ENCODE measurements at places on chromosomes 4 and X.

- DNase-seq: no peak
These were observed 27.9 kb upstream of the SPP1 start for GRCh38 chr4:87947381-87948160.

DNA sequence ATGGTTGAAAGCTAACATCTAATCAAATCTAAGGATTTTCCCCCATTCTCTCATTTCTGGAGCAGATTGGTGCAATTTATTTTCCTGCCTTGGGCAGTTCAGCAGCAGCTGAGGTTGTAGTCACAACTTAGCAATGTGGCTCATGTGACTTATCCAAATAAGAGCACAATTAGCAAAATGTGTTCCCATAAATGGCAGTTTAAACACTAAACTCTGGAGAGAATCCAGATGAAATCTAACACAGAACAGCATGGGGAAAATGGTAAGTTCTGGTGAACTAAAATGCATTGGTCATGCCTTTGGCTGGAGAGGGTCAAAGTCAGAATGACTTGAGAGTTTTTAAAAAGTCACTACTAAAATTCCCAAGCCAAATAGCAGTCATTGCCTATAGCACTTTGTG lies 422.6 kb upstream of the DIPK2B start:
- no peak for DNase-seq

GRCh38 chr4:124566030-124566429 lies 146.5 kb downstream of the ANKRD50 start:
- DNase-seq: no peak

- DNase-seq: no peak
These were observed 24.9 kb downstream of the RGS12 start for GRCh38 chr4:3317656-3318211.

DNA sequence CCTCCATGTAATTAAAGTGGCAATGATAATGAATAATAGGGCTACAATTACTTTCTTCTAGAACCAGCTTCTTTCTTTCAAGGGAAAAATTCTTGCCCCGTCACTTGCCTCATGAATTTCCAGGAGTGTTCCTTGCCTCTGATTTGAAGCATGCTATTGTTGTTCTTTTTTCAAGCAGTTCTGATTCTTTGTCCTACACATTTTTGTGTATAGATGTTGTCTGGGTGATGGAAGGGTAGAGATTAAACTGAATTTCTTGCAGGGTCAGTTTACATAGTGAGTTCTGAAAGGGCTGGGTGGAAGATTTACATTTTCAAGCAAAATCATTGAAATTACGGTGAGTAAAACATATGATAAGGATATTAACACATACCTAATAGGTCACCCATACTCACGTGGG lies 107.0 kb upstream of the TENM3 start:
- no peak for DNase-seq

GRCh38 chrX:143664302-143664701 lies 28.4 kb upstream of the SLITRK4 start:
- DNase-seq: no peak

DNA sequence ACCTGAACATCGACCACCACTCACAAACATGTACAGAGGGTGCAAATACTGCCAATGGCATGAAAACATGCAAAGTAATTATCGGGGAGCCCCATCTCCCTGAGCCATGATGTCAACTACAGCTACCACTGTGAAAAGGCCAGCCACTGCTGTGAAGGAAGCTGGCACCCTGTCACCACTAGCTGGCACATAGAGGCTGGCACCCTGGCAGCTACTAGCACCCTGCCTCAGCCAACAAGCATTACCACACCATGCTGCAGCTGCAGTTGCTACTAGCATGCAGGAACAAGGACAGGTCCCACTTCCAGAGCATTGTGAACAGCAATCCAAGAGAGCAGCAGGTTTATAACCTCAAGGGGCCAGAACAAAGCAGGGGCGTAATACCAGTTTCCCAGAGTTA lies 81.4 kb downstream of the PRR32 start:
- DNase-seq: no peak

- DNase-seq: no peak
These were observed 17.0 kb upstream of the MTMR1 start for GRCh38 chrX:150676221-150676620.

DNA sequence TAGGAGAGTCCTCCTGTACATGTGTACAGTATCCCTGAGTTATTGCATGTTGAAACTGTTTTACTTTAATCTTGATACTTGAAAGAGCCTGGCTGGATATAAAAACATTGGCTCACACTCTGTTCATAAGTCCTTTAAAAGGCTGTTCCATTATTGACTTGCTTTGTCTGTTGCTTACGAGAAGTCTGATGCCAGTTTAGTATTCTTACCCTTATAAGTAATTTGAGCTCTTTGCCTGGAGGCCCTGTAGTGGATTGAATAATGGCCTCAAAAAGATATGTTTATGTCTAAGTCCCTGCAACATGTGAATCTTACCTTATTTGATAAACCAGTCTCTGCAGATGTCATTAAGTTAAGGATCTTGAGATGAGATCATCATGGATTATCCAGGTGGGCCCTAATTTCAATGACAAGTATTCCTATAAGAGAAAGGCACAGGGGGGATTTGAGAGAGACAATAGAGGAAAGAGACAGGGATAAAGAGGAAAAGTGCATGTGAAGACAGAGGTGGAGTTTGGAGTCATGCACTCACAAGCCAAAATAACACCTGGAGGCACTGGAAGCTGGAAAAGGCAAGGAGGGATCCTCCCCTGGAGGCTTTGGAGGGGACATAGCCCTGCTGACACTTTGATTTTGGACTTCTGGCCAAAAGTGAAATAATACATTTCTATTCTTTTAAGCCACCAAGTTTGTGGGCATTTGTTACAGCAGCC lies 98.1 kb downstream of the IRF2 start:
- DNase-seq: no peak

All from GM13976 (cell line).